ENCODE measurements at places on chromosomes 3 and 15. TPM values are rescaled to one million over a fixed set of nuclear protein-coding genes. Genes with fewer than 3 reads are reported as not detected.

CLDN11 gene
- 65.1 TPM for total RNA-seq

VEPH1 gene
- total RNA-seq, result 0.30 TPM

ANKRD34C gene
- total RNA-seq, result not detected

MCF2L2 gene
- total RNA-seq, result 2.0 TPM

LNP1 gene
- 5.7 TPM for total RNA-seq

REC114 gene
- total RNA-seq, result not detected

LRRC31 gene
- total RNA-seq, result not detected

SNX33 gene
- 31.5 TPM for total RNA-seq

PDIA3 gene
- 75.4 TPM for total RNA-seq

B3GNT5 gene
- 10.7 TPM for total RNA-seq

CCR5 gene
- total RNA-seq, result 0.90 TPM

ENTPD3 gene
- total RNA-seq, result 0.60 TPM

POLR2M gene
- total RNA-seq, result 643 TPM

KIF7 gene
- total RNA-seq, result 18.4 TPM

CYP8B1 gene
- not detected for total RNA-seq

BFSP2 gene
- 2.6 TPM for total RNA-seq

SLITRK3 gene
- total RNA-seq, result not detected

GXYLT2 gene
- total RNA-seq, result 16.7 TPM

FRMD4B gene
- 62.1 TPM for total RNA-seq

CCDC54 gene
- not detected for total RNA-seq

CYP1A2 gene
- total RNA-seq, result not detected

Data from tibial nerve (tissue), 4 donors.